Left ventricle myocardium superior (tissue), 1 donor: ENCODE measurements at places on chromosomes 4 and X. TPM values are rescaled to one million over a fixed set of nuclear protein-coding genes. Genes with fewer than 3 reads are reported as not detected.

- DNase-seq, result no peak
Measured at GRCh38 chrX:107442914-107443527, 6.4 kb upstream of the FRMPD3 start.

GRCh38 chr4:81922313-81922712 is 450.6 kb upstream of the RASGEF1B start:
- no peak for DNase-seq

DNA sequence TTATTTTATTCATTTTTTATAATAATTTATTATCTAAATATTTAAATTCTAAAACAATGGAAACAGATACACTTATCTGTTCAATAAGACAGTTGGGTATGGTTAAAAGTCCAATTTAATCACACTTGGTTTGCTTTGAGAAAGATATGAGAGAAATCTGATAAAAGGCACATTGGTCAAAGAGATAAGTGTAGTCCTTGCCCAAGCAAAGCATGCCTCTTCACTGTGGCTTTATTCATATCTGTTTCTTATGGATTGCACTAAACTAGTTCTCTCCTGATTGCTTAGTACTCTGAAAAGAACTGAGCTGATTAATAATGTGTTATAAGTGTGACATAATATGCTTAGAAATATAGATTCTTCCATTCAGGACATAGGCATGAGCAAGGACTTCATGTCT is 39.8 kb downstream of the CXCL1 start:
- DNase-seq, result no peak

GRCh38 chr4:38013461-38014366 is 53.5 kb downstream of the PTTG2 start:
- DNase-seq, result peak; percentile 85

GRCh38 chr4:176769514-176769913 is 23.2 kb downstream of the VEGFC start:
- DNase-seq, result no peak

- DNase-seq, result peak; percentile 8
Measured at GRCh38 chr4:911221-911751, 20.8 kb downstream of the GAK start.

IL13RA2 gene
- not detected for total RNA-seq

ARHGAP24 gene
- total RNA-seq, result 13.3 TPM
